RWPE2 (cell line): ENCODE measurements at places on chromosomes 2 and 18.

DNA sequence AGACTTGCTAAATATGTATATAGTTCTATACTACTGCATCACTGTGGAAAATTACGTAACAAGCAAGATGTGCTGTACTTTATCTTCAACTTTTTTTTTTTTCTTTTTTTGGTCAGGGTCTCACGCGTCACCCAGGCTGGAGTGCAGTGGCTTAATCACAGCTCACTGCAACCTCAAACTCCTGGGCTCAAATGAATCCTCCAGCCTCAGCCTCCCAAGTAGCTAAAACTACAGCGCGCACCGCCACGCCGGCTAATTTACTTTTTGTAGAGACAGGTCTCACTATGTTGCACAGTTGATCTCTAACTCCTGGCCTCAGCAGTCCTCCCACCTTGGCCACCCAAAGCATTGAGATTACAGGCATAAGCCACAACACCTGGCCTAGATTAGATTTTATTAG is 68.0 kb downstream of the COX7A2L start:
- DNase-seq = no peak

GRCh38 chr2:217854684-217855420 is 147.9 kb downstream of the TNS1 start:
- no peak for DNase-seq

DNA sequence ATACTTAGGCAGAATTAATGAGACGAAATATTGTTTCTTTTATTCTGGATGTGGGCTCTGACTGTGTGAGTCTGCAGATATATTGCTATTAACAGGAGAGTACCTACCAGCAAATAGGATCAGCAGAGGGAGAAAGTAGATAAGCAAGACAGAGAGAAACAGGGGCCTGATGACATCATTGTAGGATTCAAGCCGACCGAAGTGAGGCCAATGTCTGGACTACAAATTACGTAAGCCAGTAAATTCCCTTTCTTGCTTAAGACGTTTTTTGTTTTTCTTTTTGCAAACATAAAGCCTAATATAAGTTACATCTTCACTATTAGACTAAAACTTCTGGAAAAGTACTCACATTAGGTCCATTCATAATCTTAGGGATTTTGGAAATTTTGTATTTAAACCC is 21.4 kb upstream of the PTPRM start:
- no peak for DNase-seq

DNA sequence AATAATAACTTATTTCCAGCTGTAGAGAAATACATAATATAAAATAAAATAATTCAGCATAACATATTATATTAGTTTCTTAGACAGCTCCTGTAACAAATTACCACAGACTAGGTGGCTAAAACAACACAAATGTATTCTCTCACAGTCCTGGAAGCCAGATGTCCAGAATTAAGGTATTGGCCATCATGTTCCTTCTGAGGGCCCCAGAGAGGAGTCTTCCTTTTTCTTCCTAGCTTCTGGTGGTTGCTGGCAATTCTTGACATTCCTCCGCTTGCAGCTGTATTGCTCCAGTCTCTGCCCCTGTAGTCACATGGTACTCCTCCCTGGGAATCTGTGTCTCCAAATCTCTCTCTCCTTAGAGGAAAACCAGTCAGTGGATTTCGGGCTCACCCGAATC is 146.8 kb downstream of the RBM43 start:
- no peak for DNase-seq

DNA sequence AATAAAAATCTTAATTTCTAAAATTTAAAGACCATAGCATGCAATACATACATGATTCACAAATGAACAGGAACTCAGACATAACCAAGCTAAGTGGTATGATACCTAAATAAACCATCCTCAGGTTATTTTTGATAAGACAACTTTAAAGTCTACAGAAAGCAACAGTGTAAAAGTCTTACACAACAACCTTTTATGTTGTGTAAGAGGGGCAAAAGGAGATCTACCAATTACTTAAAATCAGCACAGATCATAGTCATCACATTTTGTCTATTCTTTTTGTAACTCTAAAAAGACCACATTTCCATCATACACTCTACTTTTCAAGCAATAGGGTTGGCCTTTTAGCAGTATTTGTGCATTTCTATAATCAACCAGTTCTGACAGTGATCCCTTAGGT is 16.3 kb downstream of the SP3 start:
- DNase-seq = no peak

DNA sequence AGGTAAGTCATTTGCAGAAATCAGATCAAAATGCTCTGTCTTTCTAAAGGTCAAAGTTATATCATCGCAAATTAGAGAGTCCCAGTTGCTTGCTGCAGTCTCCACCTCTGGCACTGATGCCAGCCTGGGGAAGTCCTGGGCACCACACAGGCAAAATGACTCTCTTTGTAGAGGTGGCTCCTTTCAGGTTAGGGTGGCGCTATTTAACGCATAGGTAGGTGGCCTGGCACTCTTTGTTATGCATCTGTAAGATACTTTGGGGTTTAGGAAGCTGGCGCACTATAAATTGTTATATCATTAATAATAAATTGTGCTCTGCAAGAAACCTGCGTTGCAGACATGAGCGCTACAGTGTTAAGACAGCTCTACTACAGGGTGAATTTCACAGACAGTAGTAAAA is 268.5 kb downstream of the ICOS start:
- no peak for DNase-seq
